Islet precursor cell (in vitro differentiated cells): ENCODE measurements at places on chromosomes 3 and 15.
A peak's percentile ranks its signal among the peaks of the same experiment; 100 is the strongest.

GRCh38 chr3:38002940-38003339, 12.4 kb downstream of the VILL start:
- DNase-seq = no peak

DNA sequence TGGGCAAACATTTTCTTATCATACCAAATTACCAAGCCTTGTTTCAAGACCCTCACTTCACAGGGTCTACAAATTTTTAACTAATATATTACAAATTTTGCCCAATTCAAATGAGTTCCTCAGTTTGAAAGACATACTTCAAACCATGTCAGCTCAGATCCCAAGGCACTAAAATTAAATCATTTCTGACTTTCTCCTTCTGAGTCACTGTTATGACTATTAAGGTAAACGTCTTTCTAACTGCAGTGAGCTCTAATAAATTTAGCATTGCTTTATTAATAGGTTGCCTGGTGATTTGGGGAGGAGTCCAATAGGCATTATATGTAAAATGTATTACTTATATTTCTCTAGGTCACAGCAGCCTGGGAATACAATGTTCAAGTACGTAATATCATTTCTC, 158.2 kb upstream of the ARHGEF26 start:
- DNase-seq = no peak

- DNase-seq = peak; percentile 86
Measured at GRCh38 chr3:38005076-38006020, 14.8 kb downstream of the VILL start.

DNA sequence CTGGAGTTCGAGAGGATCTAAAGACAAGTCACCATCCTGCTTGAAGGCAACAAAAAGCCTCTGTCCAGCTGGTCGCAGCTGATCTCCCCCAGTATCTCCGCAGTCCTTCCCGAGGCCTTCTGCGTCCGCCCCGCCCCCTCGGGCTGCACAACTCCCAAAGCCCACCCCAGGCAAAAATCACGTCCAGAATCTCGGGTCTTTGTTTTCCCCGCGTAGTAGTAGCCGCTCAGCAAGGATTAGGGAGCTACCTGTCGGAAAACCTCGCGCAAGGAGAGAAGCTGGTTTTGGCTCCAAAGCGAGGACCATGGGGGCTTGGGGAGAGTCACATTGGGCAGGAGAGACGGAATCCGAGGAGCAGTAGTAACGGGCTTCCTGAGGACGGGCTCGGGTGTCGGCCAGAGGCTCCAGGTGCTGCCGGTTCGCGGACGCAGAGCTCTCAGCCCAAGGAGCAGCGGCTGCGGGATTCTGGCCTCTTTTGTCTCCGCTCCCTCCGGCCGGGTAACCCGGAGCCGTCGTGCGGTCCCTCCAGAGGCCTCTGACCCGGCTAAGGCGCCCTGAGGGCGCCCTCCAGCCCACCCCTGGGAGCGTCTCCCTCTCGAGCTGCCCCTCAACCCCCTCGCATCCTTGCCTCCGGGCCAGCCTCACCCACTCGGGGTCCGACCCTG, 401 bp downstream of the ZSCAN29 start:
- DNase-seq = peak; percentile 76

DNA sequence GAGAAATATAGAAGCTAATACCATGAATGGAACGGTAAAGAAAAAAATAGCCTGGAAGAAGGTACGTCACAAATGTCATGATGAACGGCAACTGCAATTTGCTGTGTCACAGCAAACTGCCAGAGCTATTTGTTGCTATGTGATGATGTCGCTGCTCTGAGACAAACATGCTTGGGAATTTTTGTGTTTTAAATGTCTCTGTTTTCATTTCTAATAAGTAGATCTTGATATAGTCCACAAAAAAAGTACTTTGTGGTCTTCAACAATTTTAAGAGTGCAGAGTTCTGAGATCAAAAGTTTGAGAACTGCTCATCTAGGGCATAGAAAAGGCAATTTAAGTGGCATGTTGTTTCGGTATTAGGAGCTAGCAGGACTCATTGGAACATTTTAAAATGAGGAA, 4.3 kb upstream of the NR1D2 start:
- no peak for DNase-seq

DNA sequence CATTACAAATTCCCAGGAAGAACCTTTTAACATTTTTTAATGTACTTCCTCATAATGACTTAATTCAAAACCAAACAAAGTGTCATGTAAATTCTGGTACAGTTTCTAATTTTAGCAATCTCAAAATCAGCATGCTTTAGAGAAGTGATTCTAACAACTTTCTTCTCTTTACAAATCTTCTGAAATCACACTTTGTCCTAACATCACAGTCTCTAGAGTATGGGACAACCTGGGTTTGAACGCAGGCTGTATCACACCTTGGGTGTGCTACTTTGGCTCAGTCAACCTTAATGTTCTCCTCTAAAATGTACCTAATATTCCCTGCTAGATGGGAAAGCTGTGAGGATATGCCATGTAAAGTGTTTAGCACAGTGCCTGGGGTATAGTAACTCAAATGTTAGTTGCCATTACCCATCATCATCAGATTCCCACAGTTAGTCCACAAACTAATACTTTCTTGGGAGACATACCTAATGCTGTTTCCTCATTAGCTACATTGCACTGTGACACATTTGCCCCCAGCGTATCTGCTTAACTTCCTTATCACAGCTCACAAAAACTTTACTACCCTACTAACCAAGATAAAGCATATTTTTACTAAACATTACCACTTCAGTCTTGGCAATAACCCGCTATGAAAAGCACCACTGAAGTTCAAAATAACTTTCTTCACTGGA, 3.1 kb downstream of the TSPAN3 start:
- DNase-seq = no peak

- DNase-seq = no peak
Measured at GRCh38 chr3:150611666-150612065, 8.5 kb downstream of the SELENOT start.

DNA sequence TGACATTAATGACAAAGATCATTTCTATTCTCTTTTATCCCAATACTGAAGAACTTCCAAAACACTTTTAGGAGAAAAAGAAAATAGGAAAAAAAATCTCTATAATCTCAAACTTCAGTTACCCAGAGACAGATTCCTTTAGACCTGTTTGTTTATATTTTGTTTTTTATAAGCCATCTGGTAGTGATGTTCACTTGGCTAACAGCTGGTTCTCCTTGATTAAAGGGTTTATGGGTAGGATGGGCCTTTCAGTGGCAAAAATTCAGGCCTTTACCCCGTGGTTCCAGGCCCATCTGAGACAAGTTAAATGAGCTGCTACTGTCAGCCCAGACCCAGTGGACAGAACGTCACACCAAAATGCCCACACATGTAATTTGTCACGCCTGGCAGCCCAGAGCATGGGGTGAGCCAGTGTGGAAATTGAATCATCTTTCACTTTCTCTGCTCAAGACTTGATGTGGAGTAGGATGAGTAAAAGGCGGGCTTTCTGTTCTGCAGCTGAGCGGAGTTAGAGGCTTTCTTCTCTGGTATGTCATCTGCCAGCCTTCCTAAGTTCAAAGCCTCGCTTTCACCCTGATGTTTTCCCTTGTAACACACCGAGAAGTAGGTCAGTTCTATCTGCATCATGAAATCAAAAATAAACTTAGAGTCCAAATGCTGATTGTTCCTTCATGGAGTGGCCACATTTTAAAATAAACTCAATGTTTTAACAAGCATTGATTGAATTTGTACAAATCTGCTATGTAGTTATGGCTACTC, 62.5 kb upstream of the SKOR1 start:
- DNase-seq = no peak

DNA sequence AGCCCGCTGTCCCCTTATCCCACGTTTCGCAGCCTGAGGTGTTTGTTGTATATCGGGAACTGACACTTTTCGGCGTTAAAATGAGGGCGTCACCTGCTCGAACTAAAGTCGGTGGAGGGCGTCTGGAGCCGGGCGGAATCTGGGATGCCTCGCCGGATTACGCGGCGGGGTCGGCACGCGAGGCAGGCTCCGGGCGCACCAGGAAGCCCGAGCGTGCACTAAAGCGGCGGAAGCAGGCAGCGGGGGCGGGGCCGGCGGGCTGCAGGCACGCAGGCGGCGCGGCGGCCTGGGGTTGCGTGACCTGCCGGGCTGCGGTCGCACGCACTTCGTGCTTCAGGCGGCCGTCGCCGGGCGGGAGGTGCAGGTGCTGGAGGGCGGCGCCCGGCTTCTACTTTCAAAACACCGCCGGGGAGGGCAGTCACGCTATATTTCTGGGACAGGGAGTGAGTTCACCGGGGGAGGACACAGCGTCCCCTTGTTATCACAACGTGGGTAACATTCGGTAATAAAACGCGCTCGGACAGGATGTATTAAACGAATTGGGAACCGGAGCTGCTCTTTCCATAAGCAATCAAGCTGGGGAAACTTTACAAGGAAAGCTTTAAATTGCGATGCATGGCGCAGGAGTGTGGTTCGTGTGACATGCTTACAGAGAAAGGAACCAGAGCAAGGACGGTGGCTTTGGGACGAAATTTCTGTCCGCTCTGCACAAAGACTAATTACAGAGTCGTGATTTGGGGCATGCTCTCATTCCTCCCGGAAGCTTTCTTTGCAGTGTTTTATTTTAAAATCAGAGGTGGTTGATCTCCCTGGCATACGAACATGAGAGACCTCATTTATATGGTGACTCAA, 9.1 kb upstream of the LEKR1 start:
- DNase-seq = peak; percentile 92

DNA sequence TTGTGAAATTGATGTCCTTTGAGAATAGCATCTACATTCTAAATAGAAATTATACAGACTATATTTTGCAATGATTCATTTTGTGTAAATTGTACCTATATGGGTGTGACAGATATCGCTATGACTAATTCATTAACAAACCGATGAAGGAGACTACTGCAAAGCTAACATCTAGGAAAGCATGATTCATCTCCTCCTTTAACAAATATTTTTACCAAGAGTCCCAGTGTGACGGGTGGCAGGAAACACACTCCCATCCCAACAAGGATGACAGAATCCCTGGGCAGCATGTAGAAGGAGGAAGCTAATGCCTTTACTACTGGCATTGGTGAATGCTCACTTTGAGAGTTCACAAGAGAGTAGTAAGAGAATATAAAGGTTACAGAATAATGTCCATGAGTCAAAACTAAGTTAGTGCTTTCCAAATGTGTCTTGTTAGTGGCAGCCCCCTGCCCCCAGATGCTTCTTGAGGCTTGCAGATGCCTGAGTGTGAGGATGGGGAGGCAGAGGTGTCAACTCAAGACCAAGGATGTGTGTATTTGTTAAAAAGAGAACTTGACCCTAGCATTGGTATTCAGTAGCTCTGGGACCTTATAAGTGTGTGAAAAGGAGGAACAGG, 180.6 kb downstream of the FMN1 start:
- DNase-seq = no peak

GRCh38 chr15:59074607-59075006, 30.3 kb upstream of the CCNB2 start:
- DNase-seq = no peak

- DNase-seq = no peak
Measured at GRCh38 chr15:34892963-34893591, 76.5 kb downstream of the AQR start.

- DNase-seq = peak; percentile 50
Measured at GRCh38 chr15:101488300-101489164, 975 bp downstream of the PCSK6 start.

GRCh38 chr3:124385996-124386395, 344.3 kb upstream of the UMPS start:
- no peak for DNase-seq

DNA sequence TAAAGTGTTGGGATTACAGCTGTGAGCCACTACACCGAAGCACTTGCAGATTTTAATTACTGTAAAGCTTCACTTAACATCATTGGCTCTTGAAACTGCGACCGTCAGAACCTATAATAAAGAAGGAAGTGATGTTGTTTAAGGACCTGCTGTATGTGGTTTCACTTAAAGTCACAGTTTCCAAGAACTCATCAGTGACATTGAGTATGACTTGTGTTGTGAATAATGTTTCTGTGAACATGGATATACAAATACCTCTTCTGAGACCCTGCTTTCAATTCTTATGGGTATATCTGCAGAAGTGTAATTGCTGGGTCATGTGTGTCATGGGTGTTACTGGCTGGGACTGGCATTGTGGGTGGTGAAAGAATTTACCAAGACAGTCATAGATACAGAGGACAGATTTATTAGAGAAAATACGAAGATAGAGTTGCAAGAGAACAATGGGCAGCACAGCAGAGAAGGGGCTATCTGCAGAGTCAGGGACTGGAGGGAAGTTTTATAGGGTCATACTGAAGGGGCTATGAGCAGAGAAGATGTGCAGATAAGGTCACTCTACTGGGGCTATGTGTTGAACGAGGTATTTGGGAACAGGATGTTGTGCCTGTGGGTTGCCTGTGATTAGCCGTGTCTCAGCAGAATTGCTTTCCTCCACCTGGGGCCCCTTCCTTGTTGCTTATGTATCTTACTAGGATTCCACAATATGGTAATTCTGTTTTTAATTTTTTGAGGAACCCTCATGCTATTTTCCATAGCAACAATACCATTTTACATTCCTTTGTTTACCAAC, 4.5 kb downstream of the NDUFB5 start:
- DNase-seq = no peak

DNA sequence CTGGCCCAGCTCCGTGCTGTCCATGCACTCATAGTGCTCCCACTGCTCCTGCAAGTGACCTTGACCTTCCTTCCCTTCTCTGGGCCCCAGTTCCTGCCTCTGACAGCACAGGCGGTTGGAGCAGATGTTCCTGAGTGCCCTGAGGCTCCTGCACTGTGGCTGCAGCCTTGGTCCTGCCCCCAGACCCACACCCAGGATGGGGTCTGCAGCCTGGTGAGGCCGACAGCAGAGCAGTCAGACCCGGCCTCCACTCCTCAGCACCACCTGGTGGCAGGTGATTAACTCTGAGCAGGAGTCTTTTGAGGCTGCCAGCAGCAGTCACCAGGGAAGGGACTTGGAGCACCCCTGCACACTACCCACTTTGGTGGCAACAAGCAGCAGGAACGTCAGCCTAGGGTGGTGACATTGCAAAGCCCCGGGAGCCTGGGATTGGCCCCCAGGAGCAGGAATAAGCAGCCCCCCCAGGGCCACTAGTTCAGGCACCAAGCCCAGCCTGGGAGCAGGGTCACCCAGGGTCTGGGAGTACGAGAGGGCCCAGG, 64.6 kb downstream of the CYP11A1 start:
- DNase-seq = peak; percentile 85

DNA sequence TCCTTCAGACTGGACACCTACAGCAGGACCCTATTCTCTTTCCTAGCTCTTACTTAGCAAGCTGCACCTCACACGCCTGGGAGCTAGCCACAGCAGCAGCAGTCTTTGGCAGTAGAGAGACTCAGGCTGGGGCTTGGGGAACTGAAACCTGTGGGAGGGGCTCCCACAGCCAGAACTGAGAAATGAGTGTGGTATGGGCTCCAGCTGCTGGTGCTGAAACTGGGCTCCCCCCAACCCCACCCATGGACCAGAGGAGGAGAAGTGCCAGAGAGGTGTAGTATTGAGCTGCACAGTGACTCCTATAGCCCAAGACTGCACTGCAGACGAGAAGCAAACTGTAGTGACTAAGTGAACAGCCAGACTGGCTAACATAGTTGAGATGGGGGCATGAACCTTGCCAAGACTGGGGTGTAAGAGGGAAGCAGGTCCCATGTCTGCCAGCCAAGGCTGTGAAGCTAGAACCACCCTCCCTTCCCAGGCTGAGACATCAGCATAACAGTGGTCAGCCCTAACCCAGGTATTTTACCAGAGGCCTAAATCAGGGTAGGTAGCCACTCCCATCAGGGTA, 62.5 kb downstream of the MYO5A start:
- no peak for DNase-seq
